ENCODE measurements at places on chromosomes 2 and 18.

GRCh38 chr2:128623776-128624761, 305.4 kb upstream of the HS6ST1 start:
- DNase-seq, result peak; percentile 8

DNA sequence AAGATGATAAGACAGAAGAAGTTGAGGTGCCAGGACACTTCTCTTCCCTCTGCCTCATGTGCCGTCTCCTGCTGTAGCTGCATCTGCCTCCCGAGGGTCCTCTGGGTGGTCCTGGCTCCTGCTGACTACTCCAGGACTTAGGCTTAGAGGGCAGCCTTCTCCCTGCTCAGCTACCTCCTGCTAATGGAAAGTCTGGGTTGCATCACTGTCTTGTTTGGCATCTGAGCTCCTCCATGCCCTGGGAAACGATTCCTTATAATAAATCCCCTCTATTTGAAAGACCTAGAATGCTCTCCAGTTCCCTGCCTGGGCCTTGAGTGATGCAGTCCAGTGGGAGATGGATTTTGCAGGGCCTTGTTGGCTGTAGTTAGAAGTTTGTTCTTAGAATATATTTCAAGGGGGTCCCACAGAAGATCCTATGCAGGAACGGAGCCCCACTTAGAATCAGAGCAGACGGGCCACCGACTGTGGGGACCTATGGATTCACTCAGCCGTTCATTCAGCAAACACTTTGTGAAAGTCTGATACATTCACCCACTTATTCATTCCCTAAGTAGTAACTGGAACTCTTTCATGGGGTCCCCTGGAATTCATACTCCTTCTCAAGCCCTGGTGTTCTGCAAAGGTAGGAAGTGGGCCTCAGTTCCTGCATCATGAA, 269.8 kb upstream of the HDAC4 start:
- no peak for DNase-seq

GRCh38 chr2:75728614-75729419, 18.1 kb upstream of the GCFC2 start:
- DNase-seq, result no peak

DNA sequence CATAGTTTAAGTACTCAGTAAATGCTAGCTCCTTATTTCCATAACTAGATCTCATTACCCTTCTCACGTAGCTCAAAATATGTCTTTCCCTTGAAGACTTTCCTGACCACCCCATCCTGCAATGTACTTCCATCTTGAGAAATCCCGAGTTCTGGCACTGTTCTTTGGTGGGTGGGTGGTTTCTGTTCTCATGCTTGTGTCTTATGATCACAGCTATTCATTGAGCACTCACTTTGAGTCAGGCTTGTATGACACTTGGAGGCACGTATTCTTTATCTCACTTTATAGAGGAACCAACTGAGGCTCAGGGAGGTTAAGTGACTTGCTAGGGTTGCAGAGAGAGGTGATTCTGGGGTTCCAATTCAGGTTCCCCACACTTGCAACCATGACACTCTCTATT, 9.0 kb upstream of the CLIP4 start:
- DNase-seq, result no peak

GRCh38 chr2:264493-265468, at the start of gene ACP1:
TSS of gene ACP1 (plus strand) at chr2:264947. CDS start at chr2:264965, 18 bp downstream.
- DNase-seq, result peak; percentile 92

DNA sequence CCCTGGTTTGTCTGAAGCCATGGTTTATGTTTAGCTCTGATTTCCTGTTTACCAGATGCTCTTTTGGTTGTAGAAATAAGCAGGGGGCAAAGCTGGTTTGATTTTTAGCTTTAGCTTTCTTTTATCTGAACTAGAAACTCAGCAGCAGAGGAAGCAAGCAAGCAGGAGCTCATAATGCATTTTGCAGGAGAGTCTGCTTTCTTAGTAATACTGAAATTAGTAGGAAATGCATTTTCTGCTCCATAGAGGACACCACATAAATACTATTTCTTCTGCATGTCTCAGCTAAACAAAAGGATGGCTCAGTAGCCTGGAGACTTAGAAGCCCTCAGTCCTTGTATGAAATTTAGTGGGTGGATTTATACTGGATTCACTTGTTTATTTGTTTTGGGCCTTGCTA, 23.1 kb downstream of the DGUOK start:
- DNase-seq, result no peak

DNA sequence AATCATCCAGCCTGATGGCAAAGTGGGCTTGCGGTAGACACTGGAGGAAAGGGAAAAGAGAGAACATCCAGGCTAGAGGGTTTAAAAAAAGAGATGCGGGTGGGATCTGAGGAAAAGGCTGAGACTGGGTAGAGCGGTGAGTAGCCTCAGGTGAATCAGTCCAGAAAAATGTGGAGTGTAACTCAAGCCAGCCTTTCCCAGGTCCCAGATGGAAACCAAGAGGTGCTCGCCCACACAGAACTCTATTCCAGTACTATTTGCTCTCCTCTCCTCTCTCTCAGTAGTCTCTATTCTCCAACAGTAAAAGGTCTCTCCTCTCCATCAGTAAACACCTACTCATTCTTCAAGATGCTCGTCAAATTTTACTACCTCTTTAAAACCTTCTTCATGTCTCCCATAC, 38.3 kb upstream of the NRP2 start:
- DNase-seq, result no peak

All from activated CD4-positive, alpha-beta T cell treated with anti-CD3 and anti-CD28 coated beads, Interleukin-2, amount 50 U/mL, for 48 hours (primary cell).